Fibroblast of skin of back (primary cell): ENCODE measurements at places on chromosomes 6 and 20.

GRCh38 chr20:3068986-3069900 is 2.2 kb upstream of the OXT start:
- DNase-seq = no peak

GRCh38 chr6:119160911-119161310 is 82.4 kb upstream of the FAM184A start:
- no peak for DNase-seq

- no peak for DNase-seq
These were observed 19.2 kb downstream of the KCNG1 start for GRCh38 chr20:51003753-51004152.

DNA sequence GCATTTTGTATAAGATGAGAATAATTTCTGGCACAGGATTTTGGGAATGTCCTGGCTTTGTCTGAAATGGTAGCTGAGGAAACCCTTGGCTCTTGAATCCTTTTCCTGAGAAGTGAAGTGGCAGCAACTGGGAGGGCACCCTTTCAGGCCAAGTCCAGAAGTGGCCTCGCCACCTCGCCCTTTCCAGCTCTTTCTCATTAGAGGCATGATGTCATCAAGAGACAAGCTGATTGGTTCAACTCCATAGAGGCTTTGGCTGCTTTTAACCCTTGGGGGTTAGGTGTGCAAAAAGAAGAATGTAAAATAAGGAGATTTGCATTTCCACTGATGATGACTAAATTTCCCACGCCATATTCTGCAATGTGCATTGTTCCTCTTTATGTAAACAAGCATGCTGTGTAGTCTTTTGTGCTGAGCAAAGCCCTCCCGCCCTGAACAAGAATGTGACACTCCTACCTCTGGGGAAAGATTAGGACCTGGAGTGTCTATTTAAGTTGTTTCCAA is 116.5 kb downstream of the TCP11 start:
- peak; percentile 74 for DNase-seq

- DNase-seq = no peak
These were observed 39.3 kb upstream of the CST5 start for GRCh38 chr20:23918896-23919295.
